Type B pancreatic cell (in vitro differentiated cells): ENCODE measurements at places on chromosomes 12 and 14. TPM values are rescaled to one million over a fixed set of nuclear protein-coding genes. Genes with fewer than 3 reads are reported as not detected.

GRCh38 chr12:108798551-108799221, 58.7 kb downstream of the SSH1 start:
- H3K27ac ChIP-seq, result no peak overlapping the region
- H3K27me3 ChIP-seq, result no peaks in the 10 kb centered on the region
- peaks cover 16% of the 10 kb centered on the region for H3K4me1 ChIP-seq
- peaks cover 20% of the 10 kb centered on the region for H3K36me3 ChIP-seq

DNA sequence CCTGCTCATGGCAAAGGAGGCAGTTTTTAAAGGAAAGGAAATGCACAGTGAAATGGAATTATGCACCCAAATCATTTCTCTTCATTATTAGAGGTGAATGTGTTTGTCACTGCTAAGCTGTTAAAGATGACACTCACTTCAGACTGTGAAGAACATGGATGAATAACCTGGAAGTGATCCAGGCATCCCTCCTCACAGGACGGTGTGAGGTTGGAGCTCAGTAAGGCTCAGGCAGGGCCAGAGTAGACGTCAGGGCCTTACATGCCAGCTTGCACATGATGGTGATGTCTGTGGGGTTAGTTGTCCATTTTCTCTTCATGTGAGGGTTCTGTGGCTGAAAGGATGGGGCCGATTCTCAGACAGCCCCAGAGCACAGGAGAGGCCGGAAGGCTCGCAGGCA, 273.1 kb downstream of the PCNX1 start:
- DNase-seq, result no peak
- H3K27ac ChIP-seq, result no peak overlapping the region
- H3K4me3 ChIP-seq, result no peak overlapping the region
- H3K36me3 ChIP-seq, result no peaks in the 10 kb centered on the region

DNA sequence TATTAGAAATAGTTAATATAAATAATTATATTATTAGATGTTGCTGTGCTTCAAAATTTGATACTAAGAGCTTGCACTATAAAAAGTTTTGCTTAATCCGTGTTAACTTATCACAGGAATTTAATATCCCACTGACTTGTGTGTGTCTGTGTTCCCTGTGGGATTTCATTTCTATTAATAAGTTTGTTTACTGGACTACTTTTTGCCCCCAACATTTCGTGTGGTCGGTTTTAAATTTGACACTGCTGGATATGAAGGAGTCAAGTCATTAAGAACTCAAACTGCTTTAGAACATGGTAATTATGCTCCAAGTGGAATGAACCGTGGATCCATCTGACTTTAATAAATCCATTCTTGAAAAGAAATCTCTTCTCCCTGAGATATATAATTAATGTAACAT, 182.2 kb upstream of the NUDT4 start:
- no peaks in the 10 kb centered on the region for H3K36me3 ChIP-seq
- no peak overlapping the region for H3K4me3 ChIP-seq
- no peak overlapping the region for H3K27ac ChIP-seq
- DNase-seq, result no peak
- H3K27me3 ChIP-seq, result no peaks in the 10 kb centered on the region

DNA sequence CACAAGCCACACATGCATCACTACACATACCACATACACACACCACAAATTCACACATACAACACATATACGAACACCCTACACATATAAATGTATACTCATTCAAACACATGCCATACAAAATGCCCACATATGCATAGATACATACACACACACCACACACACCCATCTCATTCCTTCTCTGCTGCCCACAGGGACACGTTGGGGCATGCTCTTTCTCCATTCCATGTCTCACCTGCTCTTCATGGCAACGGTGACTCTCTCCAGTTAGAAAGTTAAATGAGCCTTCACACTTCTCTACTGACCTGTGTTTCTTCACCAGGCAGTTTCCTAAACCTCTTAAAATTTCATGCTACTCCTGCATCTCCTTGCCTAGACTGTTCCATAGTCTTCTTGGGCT, 1194.8 kb downstream of the BCL11B start:
- H3K4me1 ChIP-seq, result no peaks in the 10 kb centered on the region
- no peak overlapping the region for H3K4me3 ChIP-seq
- H3K36me3 ChIP-seq, result no peaks in the 10 kb centered on the region
- H3K27ac ChIP-seq, result no peak overlapping the region

GRCh38 chr14:67719866-67720265, 18.2 kb downstream of the RDH12 start:
- H3K27me3 ChIP-seq, result peaks cover 27% of the 10 kb centered on the region
- no peaks in the 10 kb centered on the region for H3K36me3 ChIP-seq
- H3K27ac ChIP-seq, result no peak overlapping the region
- no peak overlapping the region for H3K4me3 ChIP-seq
- no peak for DNase-seq

DNA sequence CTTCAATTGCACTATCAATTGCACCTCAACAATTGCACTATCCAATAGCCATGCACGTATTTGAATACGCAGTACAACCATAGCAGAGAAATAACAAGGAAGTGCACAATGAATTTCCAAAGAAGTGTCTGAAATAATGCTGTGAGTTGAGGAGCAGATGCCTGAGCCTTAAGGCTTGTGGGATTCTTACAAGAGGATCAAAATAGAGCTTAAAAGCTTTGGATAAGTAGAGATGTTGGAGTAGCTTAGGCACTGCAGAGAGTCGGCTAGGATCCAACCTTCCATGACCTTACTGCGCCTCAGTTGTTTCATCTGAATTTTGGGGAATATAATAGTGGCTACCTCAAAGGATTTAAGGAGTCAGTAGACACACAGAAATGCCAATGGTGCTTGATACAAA, 196.1 kb upstream of the FLRT2 start:
- H3K27me3 ChIP-seq, result no peaks in the 10 kb centered on the region
- DNase-seq, result no peak
- H3K4me3 ChIP-seq, result no peak overlapping the region
- H3K27ac ChIP-seq, result no peak overlapping the region
- no peaks in the 10 kb centered on the region for H3K36me3 ChIP-seq

DNA sequence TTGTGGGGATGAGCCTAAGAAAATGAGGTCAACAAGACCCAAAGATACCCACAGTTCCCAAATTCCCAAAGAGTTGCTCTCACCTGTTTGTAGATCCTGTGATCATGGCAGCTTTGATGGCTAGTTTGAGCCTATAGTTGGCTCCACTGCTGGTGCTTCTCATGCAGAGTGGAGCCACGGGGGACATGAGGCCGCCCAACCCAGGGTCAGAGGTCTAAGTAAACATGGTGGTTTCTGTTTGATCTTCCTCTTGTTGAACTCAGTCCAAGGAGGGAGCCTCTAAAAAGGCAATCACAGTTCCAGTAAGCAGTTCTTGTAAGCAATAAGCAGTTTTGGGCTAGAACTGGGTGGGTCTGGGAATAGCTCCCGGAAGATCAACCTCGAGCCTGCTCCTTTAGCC, 125.6 kb upstream of the DHRS4 start:
- no peak for DNase-seq
- no peak overlapping the region for H3K27ac ChIP-seq
- no peaks in the 10 kb centered on the region for H3K27me3 ChIP-seq
- H3K36me3 ChIP-seq, result no peaks in the 10 kb centered on the region
- no peaks in the 10 kb centered on the region for H3K4me1 ChIP-seq

GRCh38 chr12:119940897-119941296, 48.1 kb upstream of the BICDL1 start:
- no peaks in the 10 kb centered on the region for H3K36me3 ChIP-seq
- H3K4me3 ChIP-seq, result no peak overlapping the region
- H3K27ac ChIP-seq, result no peak overlapping the region
- no peaks in the 10 kb centered on the region for H3K4me1 ChIP-seq
- no peak for DNase-seq
- peaks cover 3% of the 10 kb centered on the region for H3K27me3 ChIP-seq

DNA sequence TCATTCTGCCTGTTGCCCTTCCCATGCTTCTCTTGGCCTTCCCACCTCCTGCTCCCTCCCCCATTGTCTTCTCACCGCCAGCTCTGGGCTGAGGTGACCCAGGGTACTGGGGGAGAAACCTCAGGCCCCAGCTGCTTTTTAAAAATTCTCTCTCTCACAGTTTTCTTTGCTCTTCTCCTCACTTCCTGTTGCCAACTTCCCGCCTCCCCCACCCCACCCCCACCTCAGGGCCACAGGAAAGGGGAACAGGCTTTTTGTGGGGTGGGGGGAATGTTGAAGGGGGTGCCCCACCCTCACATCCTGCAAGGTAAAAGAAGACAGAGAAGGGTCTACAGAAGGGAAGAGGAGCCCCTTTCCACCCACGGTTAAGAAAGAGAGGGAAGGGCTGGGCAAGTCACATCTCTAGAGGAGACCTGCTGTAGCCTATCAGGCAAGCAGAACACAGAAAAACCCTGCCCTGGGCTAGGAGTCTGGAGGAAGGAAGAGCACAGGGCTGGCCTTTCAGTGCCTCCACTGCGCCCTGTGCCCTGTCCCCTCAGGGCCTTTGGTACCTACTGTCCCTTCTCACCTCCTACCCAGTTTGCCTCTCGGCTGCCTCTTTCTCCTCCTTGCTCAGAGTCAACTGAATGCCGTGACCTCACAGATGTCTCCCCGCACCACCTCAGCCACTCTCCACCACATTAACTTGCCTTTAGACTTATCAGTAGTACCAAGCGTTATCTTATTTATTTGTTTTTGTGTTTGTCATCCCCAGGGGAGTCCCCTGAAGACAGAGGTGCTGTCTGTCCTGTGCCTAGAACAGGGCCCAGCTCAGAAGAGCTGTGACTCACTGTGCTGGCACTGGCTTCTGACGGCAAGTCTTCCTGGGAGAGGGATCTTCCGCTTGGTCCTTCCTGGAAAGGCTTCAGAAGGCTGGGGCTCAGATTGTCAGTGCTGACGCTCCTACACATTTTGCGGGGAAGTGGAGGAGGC, 1.7 kb downstream of the ARHGAP9 start:
- no peak overlapping the region for H3K27ac ChIP-seq
- no peaks in the 10 kb centered on the region for H3K36me3 ChIP-seq
- DNase-seq, result no peak
- peaks cover 86% of the 10 kb centered on the region for H3K27me3 ChIP-seq

DNA sequence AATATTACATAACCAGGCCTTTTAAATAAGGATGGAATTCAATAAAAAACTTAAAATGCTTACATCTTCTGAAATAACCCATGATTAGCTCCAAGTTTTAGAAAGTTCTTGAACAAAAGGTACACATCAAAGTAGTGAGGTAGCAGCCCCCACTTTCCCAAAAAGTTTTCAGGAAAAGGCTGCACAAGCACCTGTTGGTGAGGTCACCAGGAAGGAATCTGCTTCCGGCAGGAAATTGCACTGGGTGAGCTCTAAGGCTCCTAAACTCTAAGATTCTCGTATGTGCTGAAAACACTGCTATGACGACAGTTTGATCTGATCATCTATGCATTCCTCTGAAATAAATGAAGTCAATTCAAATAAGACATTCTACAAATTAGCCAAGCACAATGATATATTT, 34.3 kb upstream of the TTC7B start:
- no peak overlapping the region for H3K27ac ChIP-seq
- H3K27me3 ChIP-seq, result no peaks in the 10 kb centered on the region
- no peak for DNase-seq

GRCh38 chr14:73695997-73696396, 18.2 kb downstream of the PNMA1 start:
- H3K27me3 ChIP-seq, result no peaks in the 10 kb centered on the region
- H3K4me3 ChIP-seq, result no peak overlapping the region
- no peaks in the 10 kb centered on the region for H3K4me1 ChIP-seq
- peaks cover 11% of the 10 kb centered on the region for H3K36me3 ChIP-seq
- no peak overlapping the region for H3K27ac ChIP-seq

GRCh38 chr12:39764944-39765560, 145.4 kb upstream of the ABCD2 start:
- no peak overlapping the region for H3K4me3 ChIP-seq
- H3K27me3 ChIP-seq, result no peaks in the 10 kb centered on the region
- H3K4me1 ChIP-seq, result no peaks in the 10 kb centered on the region
- no peak overlapping the region for H3K27ac ChIP-seq

GRCh38 chr12:125381373-125381772, 316.1 kb downstream of the AACS start:
- no peak overlapping the region for H3K27ac ChIP-seq
- no peaks in the 10 kb centered on the region for H3K4me1 ChIP-seq
- no peak overlapping the region for H3K4me3 ChIP-seq

DNA sequence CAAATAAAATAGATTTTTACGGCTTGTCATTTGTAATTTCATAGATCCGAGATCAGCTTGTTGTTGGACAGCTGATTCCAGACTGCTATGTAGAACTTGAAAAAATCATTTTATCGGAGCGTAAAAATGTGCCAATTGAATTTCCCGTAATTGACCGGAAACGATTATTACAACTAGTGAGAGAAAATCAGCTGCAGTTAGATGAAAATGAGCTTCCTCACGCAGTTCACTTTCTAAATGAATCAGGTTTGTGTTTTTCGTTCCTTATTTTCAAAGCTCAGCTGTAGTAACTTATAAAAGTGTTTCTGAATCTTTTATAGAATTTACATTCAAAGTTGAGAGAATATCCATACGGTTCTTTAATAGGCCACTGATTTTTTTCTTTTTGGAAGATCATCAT, 89.1 kb downstream of the LRRK2 start:
- H3K27me3 ChIP-seq, result no peaks in the 10 kb centered on the region
- no peaks in the 10 kb centered on the region for H3K4me1 ChIP-seq
- H3K27ac ChIP-seq, result no peak overlapping the region
- H3K36me3 ChIP-seq, result no peaks in the 10 kb centered on the region
- DNase-seq, result no peak
- H3K4me3 ChIP-seq, result no peak overlapping the region

DNA sequence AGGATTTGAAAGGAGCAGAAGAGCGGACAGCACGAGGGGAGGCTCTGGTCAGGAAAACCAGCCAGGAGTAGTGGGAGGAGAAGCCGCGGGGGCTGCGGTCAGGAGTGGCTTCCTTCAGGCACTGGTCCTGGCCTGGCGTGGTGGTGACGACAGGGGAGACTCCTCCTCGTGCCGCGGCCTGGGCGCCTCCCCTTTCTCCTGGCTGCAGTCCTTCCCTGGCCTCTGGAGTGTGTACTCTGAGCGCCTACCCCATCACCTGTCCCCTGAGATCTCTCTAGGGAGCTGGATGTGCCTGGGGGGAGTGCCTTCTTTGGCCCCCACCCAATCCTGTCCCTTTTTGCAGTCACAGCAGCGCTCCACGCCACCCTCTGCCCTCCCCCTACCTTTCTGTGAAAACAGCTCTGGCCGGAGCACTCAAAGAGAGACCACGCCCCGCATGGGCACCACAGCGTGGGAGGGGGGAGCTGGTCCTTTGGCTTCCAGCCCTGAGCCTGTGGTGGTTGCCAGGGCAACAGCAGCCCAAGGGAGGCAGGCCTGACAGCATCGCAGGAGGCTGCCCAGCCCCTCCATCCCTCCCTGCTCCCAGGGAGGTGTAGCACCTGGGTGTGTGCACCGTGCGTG, 125.9 kb downstream of the CALM1 start:
- no peaks in the 10 kb centered on the region for H3K27me3 ChIP-seq
- no peak overlapping the region for H3K27ac ChIP-seq
- no peak for DNase-seq
- H3K4me3 ChIP-seq, result no peak overlapping the region

The SELPLG gene
- 0.31 and 0.48 TPM in 2 replicates for total RNA-seq

The RASSF9 gene
- total RNA-seq, result 2.0 and 5.3 TPM in 2 replicates

The KERA gene
- 0.17 and 0.24 TPM in 2 replicates for total RNA-seq

The EP400 gene
- total RNA-seq, result 41.4 and 55.2 TPM in 2 replicates

The KRT6C gene
- 0.19 and 0.31 TPM in 2 replicates for total RNA-seq

The SYCP3 gene
- total RNA-seq, result 0.07 TPM in 1 of 2 replicates, not detected in the other

The RFX4 gene
- 0.29 and 25.4 TPM in 2 replicates for total RNA-seq

The KRT73 gene
- 0.12 TPM in 1 of 2 replicates, not detected in the other for total RNA-seq

The DDX11 gene
- total RNA-seq, result 125 and 144 TPM in 2 replicates

The DHRS2 gene
- total RNA-seq, result 1.4 and 3.3 TPM in 2 replicates

The WIF1 gene
- total RNA-seq, result 2.3 and 14.9 TPM in 2 replicates

The CLEC4D gene
- total RNA-seq, result not detected in 2 replicates

The LRP6 gene
- total RNA-seq, result 57.7 and 64.0 TPM in 2 replicates

The CRIP1 gene
- total RNA-seq, result 5.1 and 15.4 TPM in 2 replicates

The PLEKHD1 gene
- 0.12 and 0.48 TPM in 2 replicates for total RNA-seq

The NPFF gene
- not detected in 2 replicates for total RNA-seq

The CCDC38 gene
- total RNA-seq, result 0.29 TPM in 1 of 2 replicates, not detected in the other
